ENCODE measurements at places on chromosomes 3 and 15. TPM values are rescaled to one million over a fixed set of nuclear protein-coding genes. Genes with fewer than 3 reads are reported as not detected.

The C3orf49 gene
- total RNA-seq: not detected

The AP3S2 gene
- 26.0 TPM for total RNA-seq

The HCN4 gene
- not detected for total RNA-seq

GRCh38 chr3:69422751-69423150, 36.9 kb upstream of the FRMD4B start:
- no peaks in the 10 kb centered on the region for H3K36me3 ChIP-seq
- H3K4me1 ChIP-seq: no peaks in the 10 kb centered on the region
- no peak overlapping the region for H3K27ac ChIP-seq
- no peak for DNase-seq

DNA sequence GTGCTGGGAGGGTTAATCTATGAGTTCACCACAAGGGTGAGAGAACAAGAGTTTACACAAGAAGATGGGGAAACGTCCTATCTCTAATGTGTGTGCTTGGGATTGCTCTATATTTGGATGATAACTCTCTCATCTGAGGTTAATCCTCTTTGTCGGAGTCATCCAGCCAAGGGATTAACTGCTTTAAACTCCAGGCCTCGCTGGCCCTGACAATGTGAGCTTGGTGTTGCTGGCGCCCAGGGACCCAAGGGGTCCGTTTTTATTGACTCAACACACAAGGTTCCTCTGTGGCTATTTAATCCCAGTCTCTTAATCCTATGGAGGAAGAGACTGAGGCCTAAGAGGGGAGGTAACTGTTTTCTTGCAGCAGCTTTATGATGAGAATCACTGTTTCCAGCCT, 14.2 kb downstream of the SV2B start:
- peaks cover 6% of the 10 kb centered on the region for H3K27me3 ChIP-seq
- no peaks in the 10 kb centered on the region for H3K36me3 ChIP-seq
- no peak overlapping the region for H3K4me3 ChIP-seq
- H3K27ac ChIP-seq: no peak overlapping the region

DNA sequence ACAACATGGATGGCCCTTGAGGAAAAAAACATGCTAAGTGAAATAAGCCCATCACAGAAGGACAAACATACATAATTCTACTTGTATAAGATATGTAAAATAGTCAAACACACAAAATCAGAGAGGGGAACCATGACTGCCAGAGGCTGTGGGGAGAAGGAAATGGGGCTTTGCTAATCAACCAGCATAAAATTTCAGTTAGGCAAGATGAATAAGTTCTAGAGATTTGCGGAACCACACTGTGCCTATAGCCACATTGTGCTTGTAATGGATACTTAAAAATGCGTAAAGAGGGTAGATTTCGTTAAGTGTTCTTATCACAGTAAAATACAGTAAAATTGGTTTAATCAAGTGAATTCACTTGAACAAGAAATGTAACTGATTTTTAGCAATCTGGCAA, 33.7 kb upstream of the SPTBN5 start:
- no peak overlapping the region for H3K4me3 ChIP-seq
- H3K27ac ChIP-seq: no peak overlapping the region
- no peak for DNase-seq
- H3K36me3 ChIP-seq: peaks cover 6% of the 10 kb centered on the region
- peaks cover 19% of the 10 kb centered on the region for H3K4me1 ChIP-seq

GRCh38 chr3:143321058-143321769, 201.6 kb downstream of the CHST2 start:
- no peak overlapping the region for H3K4me3 ChIP-seq
- no peak for DNase-seq
- H3K27me3 ChIP-seq: no peaks in the 10 kb centered on the region
- no peak overlapping the region for H3K27ac ChIP-seq

The SLC15A2 gene
- total RNA-seq: 1.8 TPM

The GOLGA8S gene
- total RNA-seq: 0.32 TPM

Measured in T-cell (primary cell).